Astrocyte (in vitro differentiated cells and primary cell): ENCODE measurements at places on chromosomes 3 and 15. TPM values are rescaled to one million over a fixed set of nuclear protein-coding genes. Genes with fewer than 3 reads are reported as not detected.

- H3K4me3 ChIP-seq: no peak overlapping the region
- H3K36me3 ChIP-seq: peaks cover 82% of the 10 kb centered on the region
- peaks cover 94% of the 10 kb centered on the region for H3K4me1 ChIP-seq
- H3K27me3 ChIP-seq: no peaks in the 10 kb centered on the region
Observed at GRCh38 chr3:134366928-134367811, 7.1 kb downstream of the AMOTL2 start.

GRCh38 chr3:52430416-52430810 is 14.5 kb downstream of the SEMA3G start:
- H3K4me3 ChIP-seq: no peak overlapping the region
- peaks cover 5% of the 10 kb centered on the region for H3K4me1 ChIP-seq
- H3K27me3 ChIP-seq: peaks cover 3% of the 10 kb centered on the region
- H3K36me3 ChIP-seq: no peaks in the 10 kb centered on the region
- no peak for DNase-seq
- no peak overlapping the region for H3K27ac ChIP-seq

GRCh38 chr3:114384558-114384903 is 90.7 kb downstream of the TIGIT start:
- no peak for DNase-seq
- H3K27me3 ChIP-seq: no peaks in the 10 kb centered on the region
- H3K27ac ChIP-seq: peak overlapping the region; percentile 68
- peaks cover 3% of the 10 kb centered on the region for H3K36me3 ChIP-seq
- peaks cover 25% of the 10 kb centered on the region for H3K4me1 ChIP-seq

DNA sequence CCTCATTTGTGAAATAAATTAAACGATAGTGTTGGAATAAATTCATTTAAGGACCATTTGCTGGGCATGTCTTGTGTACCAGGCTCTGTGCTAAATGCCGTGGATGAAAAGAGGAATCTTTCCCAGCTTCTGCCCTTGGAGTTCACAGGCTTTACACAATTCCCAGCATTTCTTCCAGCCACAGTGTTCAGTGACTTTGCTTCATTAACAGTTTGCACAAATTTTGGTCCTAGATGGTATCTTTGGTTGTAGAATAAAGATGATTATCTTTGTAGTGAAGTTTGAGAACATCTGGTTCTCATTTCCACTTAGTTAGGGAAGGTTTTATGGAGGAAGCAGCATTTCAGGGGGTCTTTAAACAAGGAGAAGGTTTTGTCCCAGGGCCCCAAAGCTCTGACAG is 100.1 kb downstream of the LRTM1 start:
- H3K4me3 ChIP-seq: no peak overlapping the region
- no peaks in the 10 kb centered on the region for H3K27me3 ChIP-seq
- H3K4me1 ChIP-seq: no peaks in the 10 kb centered on the region

The STARD5 gene
- total RNA-seq: 5.5 and 5.8 TPM in 2 replicates

The RAB7A gene
- 305 and 319 TPM in 2 replicates for total RNA-seq

The KLHL40 gene
- not detected in 2 replicates for total RNA-seq
